ENCODE measurements at places on chromosomes 6 and 20.

- no peak for DNase-seq
Observed at GRCh38 chr6:31710523-31711219, 4.0 kb downstream of the LY6G6F start.

DNA sequence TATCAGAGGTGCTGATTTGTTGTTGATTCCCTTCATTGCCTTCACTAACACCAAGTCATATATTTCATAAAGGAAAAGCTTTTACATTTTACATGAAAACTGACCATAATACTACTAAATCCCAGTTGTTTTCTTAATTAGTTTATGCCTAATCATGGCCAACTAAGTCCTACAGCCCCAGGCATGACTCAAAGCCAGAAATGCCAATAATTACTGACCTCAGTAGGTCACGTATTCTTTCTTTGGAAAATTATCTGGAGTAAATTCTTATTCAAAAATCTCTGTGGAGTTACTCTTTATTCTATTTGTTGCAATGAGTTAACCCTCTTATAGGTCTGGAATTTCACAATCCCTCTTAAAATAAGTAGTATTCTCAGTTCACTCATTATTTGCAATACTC, 13.5 kb upstream of the MYB start:
- no peak for DNase-seq

DNA sequence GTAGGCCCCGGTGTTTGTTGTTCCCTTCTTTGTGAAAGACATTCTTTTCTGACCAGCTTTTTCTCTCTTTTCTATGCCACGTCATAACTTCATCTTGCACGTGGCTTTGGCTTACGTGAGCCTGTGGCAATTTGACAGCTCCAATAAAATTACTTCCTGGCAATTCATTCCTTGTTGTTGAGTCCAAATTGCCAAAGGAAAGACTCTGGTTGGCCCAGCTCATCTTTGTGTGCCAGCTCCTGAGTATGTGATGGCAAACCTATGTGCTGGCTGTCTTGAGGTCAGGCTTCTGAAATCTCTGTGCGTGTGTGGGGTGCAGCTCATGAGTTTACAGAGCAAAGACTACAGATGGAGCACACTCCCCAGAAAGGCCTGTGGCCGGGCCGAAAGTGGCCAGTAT, 272.5 kb upstream of the SGK1 start:
- DNase-seq, result no peak

GRCh38 chr6:158014505-158015187, 33.0 kb downstream of the SYNJ2 start:
- DNase-seq, result no peak

- no peak for DNase-seq
Observed at GRCh38 chr6:126937426-126937825, 181.0 kb upstream of the RSPO3 start.

DNA sequence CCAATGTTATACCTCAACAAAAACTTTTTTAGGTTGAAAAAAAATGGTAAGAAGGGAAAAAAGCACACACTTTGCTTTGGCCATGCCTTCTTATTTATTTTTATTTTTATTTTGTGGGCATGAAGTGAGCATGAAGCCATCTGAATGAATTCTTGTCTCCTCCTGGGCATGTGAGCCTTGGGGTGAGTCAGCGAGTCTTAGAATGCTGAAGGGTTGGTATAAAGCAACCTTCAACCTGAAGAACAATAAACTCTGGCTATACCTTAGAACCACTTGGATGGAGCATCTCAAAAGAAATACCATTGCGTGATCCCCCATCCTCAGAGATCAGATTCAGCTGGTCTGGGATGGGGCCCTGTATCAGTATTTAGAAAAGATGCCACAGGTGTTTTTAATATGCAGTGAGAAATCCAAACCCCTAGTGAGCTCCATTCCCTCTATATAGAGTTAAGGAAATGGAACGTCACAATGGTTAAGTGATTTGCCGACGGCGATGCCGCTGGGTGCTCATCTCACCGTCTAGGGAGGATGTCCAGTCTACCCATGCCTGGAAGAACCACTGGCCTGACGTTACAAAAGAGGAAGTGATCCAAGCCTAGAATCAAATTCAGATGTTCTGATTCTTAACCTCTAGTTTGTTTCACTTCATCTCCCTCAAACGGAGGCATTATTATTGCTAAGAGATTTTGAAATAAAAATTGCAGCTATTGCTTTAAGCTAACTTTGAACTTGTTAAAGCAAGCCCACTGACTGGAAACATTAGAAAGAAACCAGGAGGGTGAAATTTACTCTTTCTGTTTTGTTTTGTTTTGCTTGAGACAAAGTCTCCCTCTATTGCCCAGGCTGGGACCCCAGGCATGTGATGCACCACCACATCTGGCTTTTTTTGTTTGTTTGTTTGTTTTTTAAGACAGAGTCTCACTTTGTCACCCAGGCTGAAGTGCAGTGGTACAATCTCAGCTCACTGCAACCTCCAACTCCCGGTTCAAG, 67.1 kb downstream of the EDN1 start:
- no peak for DNase-seq

DNA sequence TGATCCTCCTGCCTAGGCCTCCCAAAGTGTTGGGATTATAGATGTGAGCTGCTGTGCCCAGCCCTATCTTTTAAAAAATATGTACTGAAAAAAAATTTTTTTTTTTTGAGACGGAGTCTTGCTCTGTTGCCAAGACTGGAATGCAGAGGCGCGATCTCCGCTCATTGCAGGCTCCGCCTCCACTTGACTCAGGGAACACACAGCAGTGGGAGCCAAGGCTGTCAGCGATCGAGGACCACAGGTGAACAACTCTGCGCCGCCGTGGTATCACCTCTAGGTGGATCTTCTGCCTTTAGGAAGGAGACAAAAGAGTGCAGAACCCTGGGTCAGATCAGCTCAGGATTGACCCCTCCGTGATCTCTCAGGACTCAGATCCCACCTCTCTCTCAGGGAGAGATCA, 13.7 kb downstream of the RAET1E start:
- DNase-seq, result no peak

- no peak for DNase-seq
Observed at GRCh38 chr20:21968486-21968885, 263.0 kb downstream of the PAX1 start.

DNA sequence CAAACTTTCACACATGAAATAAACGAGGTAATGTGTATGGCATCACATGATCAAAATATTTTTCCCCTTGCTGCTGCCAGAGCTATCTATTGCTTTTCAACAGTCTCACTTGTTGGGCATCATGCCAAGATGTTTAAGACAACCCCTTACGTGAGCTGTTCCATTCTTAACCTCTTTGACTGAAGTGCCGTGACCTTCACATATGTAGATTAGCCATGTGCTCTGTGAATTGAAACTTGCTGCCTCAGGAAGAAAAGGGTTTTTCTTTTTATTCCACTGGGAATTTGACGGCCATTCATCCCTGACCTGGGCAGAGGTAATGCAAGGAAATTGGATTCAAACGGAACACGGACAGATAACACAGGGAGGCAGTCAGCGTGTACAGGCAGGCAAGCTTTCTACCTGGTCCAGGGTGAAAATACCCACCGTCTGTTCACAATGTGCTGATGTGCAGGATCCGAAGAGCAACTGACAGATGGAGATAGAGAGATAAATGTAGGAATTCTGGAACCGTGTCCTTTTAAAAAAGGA, 14.2 kb downstream of the ARID1B start:
- peak; percentile 11 for DNase-seq
